Activated CD4-positive, alpha-beta memory T cell treated with anti-CD3 and anti-CD28 coated beads for 36 hours (primary cell): ENCODE measurements at places on chromosomes 2 and 18. TPM values are rescaled to one million over a fixed set of nuclear protein-coding genes. Genes with fewer than 3 reads are reported as not detected.

DNA sequence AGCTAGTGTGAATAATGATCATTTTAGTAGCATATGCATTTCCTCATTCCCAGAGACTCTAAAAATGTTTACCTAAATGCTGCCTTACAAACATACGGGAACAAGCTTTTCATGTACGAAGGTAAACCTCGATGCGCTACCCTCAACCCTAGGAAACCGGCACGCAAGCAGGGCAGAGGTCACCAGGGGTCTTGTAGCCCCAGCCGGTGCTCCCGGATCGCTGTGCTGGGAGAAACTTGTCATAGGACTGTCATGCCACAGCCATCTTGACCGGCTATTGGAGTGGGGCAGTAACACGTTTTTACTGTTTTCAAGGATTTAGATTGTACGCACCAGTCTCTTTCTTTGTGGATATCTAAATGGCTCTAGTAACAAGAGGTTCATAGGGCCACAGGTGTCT is 34.8 kb upstream of the NFATC1 start:
- no peak for DNase-seq

GRCh38 chr2:39583781-39584180 is 81.9 kb upstream of the TMEM178A start:
- no peak for DNase-seq

DNA sequence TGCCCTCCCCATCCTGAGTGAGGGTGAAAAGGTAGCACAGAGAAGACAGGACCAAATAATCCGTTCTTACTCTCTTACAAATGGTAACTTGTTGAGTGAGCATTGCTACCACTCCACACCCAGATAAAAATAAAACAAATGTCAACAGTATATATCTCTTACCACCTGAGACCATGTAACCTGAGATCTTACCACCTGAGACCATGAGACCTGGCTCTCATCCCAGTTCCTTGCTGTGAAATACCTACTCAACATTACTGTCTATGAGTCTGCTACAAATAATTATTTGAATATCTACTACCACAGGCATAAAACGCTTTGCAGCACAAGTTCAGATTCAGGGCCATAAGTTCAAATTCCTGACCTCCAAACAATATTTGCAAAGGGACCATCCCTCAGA is 234.7 kb downstream of the C1D start:
- no peak for DNase-seq

TMEM37 gene
- total RNA-seq, result not detected

NCKAP5 gene
- not detected for total RNA-seq

DNA sequence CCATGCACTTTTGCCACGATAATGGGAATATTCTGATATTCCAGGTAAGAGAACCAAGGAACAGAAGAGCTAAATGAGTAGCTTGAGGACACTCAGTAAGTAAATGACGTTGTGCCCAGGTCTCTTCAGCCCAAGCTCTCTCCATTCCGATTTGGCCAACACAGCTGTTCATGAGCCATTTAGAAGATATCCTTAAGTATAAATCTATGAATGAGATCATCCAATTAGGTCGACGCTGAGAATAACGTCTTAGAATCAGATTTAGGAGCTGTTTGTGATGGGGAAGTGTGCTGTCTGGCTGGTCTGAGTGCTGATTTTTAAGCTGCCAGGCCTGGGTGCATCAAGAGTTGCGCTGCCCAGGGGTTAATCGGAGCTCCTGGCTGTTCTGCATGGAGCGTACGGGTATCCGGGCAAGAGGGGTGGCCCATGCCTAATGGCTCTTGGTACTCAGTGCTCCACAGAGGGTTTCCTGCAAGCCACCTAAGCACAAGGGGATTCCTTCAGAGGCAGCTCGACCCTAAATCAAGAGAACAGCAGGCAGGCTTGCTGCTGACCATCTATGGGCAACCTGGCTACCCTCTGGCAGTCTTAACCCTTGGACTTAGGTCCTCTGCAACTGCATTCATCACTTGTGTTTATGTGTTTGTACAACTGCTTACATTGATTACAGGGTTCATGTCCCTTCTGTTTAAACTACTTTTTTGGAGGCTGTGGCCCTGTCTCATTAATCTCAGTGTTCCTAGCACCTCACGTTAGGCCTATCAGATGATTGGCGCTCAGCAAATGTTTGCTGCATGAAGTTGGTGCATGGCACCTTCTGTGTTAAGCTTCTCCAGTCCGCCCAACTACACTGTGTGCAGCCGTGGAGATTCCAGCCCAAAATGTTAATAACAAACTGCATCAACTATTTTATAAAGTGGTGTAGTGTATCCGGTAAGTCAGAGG is 31.9 kb downstream of the SOX11 start:
- DNase-seq, result no peak

GRCh38 chr2:230974096-230974913 is 21.6 kb upstream of the SPATA3 start:
- DNase-seq, result peak; percentile 87

GRCh38 chr2:96315005-96315399 is 9.7 kb upstream of the SNRNP200 start:
- DNase-seq, result no peak

GRCh38 chr2:175842996-175843395 is 159.1 kb downstream of the LNPK start:
- DNase-seq, result no peak

DNA sequence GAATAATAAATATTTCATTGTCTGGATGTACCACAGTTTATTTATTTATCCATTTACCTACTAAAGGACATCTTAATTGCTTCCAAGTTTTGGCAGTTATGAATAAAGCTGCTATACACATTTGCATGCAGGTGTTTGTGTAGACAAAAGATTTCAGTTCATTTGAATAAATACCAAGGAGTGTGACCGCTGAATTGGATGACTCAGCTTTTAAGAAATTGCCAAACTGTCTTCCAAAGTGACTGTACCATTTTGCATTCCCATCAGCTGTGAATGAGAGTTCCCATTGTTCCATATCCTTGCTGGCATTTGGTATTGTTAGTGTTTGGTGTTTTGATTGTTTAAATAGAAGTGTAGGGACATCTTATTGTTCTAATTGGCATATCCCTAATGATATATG is 36.2 kb upstream of the FMNL2 start:
- no peak for DNase-seq

GRCh38 chr18:61292280-61293035 is 40.8 kb upstream of the CDH20 start:
- no peak for DNase-seq

MOCOS gene
- 0.36 TPM for total RNA-seq

DNA sequence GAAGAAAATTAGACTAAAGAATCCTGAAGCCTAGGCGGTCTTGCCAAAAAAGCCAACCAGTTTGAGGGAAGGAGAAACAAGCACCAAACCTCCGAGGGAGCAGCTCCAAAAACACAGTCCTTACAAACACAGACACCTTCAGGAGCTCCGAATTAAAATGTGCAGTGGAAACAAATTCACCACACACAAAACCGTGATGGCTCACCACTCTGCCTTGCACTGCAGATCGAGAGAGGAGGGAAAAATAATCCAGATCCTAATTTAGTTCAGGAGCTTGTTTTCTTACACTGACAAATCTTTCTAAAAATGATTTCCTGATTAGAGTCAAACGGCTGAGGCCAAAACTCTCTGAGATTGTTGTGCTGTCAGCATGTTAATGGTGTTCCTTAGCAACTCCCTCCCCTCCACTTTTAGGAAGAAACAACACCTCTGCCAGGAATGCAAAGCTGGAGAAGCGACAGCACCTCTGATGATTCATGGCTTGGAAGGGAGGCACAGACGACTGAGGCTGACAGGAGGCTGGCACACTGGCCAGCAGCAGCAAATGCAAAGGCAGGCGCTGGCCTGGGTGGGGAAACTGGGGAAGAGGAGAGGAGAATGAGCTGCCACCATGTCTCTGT is 249.4 kb upstream of the KLHL29 start:
- DNase-seq, result no peak

DNA sequence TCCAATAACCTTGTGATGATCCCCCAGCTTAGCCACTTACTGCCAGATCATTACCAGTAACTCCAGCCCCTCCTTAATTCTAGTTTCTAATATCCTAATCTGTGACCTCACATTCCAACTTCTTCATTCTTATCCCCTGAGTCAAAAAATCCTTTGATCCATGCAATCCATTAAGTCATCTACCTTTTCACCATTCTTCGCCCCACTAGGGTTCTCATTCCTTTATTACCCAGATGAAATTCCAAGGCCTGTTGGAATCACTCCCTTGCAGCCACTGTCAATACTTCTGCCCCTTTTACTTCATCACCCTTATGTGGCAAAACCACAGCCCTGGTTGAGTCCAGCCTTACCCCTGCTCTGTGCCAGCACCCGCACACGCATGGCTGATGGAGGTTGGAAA is 20.3 kb upstream of the IL36G start:
- no peak for DNase-seq

DNA sequence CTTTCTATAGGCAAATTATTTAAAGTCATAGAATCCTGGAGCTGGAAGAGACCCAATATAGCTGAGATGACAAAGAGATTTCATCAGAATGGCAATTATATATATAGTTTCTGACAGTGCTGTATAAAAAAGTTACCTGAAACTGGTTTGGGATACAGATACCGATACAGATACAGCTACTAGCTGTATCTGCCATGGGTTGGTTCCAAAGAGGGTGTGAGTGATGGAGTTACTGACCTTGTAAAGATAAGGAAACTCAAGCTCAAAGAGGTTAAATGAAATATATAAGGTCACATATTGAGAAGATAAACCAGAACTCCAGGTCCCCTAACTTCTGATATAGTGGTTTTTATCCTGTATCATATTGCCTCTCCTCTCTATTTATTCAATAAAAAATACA is 10.9 kb downstream of the PELI1 start:
- DNase-seq, result no peak

DNA sequence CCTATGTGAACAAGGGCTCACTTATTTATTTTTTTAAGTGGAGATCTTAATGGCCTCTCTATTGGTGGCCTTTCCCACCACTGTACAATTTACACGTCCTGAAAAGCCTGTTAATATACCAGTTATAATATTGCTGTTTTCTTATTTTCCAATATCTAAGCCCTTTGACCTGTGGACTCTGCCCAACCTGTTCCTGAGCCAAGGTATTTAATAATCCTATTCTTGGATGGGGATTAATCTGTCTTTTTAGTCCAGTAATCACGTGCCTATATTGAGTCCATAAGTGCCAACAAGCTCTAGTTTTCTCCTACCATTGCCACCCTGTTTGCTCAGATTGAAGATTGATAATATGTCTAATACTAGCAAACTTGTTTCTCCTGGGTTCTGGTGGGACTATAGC is 42.7 kb downstream of the MBD5 start:
- DNase-seq, result no peak

DNA sequence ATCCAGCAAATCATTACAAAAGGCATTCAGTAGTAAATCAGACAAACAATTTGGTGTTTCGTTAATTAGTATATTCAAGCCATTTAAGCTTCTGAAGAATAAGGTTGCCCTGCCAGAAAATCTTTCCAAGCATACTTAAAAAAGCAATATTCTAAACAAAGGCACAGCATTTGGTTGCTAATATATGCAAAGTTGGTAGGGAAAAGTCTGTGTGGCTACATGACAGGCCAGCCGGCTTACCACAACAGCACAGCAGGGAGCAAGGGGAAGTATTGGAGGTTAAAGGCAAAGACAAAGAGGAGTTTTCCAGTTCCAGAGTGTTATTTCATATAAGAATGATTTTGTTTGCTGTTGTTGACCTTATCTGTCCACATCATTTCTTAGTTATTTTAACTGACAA is 282.3 kb downstream of the MBD5 start:
- no peak for DNase-seq

GRCh38 chr2:28956890-28957289 is 24.2 kb upstream of the TOGARAM2 start:
- DNase-seq, result no peak

DNA sequence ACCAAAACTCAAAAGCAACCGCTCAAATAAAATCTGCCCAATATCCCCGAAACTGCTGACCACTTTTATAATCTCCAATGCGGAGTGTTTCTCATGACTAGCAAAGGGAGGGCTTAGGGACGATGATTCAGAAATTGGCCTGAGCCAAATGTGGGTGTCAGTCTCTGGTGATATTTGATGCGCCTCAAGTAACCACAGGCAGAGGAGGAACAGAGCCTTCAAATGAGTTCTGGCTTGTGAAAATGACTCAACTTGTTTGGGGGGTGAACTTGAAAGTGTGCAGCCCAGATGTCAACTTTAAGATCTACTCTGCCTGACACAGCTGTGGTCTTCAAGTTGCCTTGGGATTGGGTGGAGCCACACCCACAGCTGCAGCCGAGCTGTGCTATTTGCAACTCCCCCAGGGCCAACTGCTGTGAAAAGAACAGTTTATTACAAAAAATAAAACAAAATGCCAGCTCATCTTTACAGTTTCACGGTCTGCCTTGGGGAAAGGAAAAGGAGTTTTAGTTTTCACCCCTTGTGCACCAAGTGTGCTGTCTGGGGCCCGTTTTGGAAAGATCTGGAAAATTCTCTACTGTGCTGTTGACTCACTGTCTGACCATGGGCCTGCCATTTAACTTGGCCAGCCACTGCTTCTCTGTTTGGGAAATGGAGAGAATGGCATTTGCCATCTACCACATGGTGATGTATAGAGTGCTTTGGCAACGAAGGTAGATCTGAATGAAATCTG is 222.1 kb downstream of the MTX2 start:
- peak; percentile 17 for DNase-seq

HOXD4 gene
- not detected for total RNA-seq

NUP35 gene
- 31.7 TPM for total RNA-seq
